NCI-H510A treated with DMSO at 0.1 percent for 48 hours (cell line): ENCODE measurements at places on chromosomes 12 and 14.
A peak's percentile ranks its signal among the peaks of the same experiment; 100 is the strongest.

- DNase-seq: no peak
Measured at GRCh38 chr12:11978726-11979384, 91.9 kb upstream of the BCL2L14 start.

DNA sequence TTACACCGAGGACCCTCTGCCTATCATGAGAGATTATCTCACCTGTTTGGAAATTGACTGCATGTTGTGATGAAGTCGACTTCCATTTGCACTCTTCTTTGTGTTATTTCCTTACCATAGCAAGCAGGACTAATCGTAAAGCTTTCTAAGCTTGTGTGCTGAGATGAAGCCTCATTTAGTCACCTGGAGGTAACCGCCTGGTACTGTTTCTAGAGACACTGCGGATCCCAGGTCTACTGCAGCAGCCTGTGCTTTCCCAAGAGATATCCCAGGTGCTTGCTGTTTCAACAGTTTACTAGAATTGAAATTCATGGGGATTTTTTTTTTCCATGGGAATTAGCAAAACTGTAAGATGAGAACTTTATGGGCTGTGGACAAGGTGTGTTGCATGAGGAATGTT is 131.8 kb downstream of the PTPRR start:
- DNase-seq: no peak

- no peak for DNase-seq
Measured at GRCh38 chr14:33631021-33631420, 319.9 kb downstream of the EGLN3 start.

DNA sequence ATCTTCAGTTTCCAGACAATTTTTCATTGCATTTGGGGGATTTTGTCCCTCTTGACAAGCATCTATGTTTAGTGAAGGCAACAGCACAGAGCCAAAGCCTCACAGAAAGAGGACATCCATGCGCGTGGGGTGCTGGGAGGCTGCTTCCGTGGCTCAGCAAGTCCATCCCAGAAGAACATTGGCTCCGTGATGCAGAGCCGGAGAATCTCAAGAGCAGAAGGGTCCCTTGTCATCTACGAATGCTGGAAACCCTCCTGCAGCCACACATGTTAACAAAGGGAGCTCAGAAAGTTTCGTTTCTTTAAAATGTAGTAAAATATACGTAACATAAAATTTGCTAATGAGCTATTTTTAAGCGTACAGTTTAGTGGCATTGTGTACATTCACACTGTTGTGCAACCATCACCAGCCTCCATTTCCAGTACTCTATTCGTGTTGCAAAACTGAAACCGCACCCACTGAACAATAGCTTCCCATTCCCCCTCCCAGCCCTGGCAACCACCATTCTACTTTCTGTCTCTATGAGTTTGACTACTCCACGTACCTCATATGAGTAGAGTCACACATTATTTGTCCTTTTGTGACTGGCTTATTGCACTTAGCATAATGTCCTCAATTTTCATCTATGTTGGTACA is 185.9 kb downstream of the TTC7B start:
- DNase-seq: no peak

DNA sequence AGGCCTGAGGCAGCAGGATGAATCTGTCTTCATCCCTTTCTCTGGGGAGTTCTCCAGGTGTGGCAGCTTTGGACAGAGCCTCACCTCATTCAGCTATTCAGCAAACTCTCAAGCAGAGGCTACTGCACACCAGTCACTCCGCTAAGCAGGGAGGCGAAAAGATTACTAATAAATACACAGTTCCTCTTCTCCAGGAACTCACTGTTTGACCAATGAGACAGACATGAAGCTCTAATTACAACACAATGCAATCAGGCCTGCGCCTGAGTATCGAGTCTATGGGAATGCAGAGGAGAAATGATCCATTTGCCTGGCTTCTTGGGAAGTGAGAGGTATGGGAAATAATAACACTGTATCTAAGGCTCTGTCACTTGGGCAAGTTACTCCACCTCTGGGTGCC is 178.1 kb downstream of the CRADD start:
- no peak for DNase-seq

- DNase-seq: no peak
Measured at GRCh38 chr12:39435531-39435930, 7.4 kb downstream of the KIF21A start.

DNA sequence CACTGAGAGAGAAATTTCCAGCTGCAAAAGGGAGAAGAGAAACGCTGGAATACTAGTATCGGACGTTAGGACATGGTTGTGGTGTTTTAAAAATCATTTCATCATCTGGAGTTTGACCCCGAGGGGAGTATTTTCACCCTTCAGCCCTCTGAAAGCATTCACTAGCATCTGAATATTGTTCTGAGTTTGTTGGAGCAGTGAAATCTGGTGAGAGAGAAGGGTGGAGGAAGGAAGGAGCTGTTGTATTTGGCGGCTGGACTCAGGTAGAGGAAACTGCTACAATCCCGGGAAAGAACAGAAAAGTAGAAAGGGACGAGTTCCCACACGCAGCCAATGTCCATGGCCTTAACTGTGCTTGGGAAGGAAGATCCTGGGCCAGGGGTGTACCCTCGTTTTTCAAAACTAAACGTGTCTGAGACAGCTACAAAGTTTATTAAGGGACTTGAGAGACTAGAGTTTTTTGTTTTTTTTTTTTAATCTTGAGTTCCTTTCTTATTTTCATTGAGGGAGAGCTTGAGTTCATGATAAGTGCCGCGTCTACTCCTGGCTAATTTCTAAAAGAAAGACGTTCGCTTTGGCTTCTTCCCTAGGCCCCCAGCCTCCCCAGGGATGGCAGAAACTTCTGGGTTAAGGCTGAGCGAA is 896 bp upstream of the CDKN1B start:
- peak; percentile 30 for DNase-seq

- peak; percentile 13 for DNase-seq
Measured at GRCh38 chr14:24243336-24243836, 963 bp upstream of the TINF2 start.

- no peak for DNase-seq
Measured at GRCh38 chr12:1328391-1328790, 266.0 kb downstream of the FBXL14 start.

DNA sequence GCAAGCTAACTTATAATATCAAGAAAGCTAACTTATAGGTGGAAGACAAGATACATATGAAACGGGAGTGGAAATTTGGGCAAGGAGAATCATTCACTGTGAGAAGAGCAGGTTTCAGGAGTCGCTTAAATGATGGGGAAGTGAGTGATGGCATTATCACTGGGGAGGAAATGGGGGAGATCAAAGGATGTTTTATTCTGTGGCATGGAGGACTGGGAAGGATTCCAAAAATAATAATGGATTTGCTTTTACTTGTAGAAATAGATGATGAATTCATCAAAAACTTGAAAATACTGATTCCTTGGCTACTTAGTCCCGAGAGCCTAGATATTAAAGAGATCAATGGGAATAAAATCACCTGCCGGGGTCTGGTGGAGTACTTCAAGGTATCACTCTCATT is 47.8 kb downstream of the SAV1 start:
- no peak for DNase-seq

DNA sequence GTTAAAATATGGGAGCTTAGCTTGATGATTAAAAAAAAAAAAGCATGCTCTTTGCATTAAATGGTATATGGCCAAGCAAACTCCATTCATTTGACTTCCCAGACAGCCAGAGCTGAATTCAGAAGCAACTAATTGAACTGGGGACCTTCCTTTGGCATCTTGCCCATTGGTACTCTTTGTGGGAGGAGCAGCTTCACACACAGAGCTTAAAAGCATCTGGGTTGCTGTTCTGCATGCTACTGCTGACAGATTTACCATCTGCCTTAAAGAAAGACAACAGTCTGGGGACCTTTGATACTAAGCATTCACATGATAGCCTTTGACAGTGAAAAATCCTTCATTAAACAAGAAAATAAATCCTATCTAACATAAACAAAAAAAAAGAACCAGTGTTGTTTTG is 977.9 kb downstream of the TMTC2 start:
- DNase-seq: peak; percentile 5

GRCh38 chr14:69861025-69861569 is 18.1 kb upstream of the SMOC1 start:
- no peak for DNase-seq

- DNase-seq: no peak
Measured at GRCh38 chr12:100337727-100338126, 19.1 kb upstream of the SLC17A8 start.

- no peak for DNase-seq
Measured at GRCh38 chr12:27221625-27222387, 22.3 kb upstream of the STK38L start.

GRCh38 chr14:100103250-100104005 is 38.2 kb downstream of the EVL start:
- DNase-seq: no peak

GRCh38 chr14:56271970-56272369 is 153.8 kb downstream of the PELI2 start:
- DNase-seq: no peak

DNA sequence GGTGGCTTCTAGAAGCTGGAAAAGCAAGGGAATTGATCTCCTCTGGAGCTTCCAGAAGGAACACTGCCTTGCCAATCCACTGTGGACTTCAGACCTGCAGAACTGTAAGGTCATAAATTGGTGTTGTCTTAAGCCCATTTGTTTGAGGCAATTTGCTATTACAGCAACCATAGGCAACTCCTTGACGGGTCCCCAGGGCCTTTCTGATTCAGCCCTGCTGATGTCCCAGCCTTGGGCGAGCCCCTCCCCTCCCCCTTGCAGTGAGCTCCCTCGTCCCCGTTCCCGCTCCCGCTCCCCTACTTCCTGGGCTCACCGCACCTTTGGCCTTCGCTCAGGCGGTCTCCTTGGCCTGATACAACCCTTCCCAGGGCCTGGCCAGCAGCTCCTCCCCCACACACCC is 18.9 kb upstream of the DIO3 start:
- DNase-seq: no peak

DNA sequence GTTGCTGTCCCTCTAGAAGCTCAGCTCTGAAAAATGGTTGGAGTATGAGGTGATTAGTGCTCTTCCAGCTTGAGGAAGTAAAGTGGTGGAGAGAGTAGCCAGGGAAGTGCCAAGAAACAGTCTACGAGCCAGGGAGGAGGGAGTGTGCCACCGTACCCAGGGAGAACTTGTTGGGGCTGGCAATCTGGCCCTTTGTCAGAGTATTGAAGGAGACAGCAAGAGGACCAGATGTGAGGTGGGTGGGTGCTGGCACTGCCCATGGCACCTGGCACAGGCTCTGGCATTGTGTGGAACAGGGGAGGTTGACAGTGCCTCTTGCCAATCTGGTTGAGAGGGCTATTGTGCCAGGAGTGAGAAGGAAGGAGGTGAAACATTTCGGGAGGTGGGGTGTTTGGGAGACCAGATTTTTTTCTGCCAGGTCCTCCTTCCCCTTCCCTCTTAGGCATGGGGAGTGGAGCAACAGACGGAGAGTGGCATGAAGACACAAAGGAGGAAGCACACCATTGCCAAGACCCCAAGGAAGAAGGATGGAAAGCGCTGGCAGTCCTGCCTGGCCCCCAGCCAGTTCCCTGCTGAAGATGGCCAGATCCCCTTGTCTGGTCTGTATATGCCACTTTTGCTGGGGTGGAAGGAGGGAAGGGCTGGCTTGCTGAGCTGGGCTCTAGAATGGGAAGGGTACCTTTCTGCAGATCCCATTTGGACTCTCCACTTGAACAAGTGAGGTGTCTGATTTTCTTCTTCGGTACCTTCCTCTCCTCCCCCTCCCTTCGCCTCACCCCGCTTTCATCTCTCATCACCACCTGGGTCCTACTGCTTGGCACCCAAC is 37.5 kb downstream of the ZFHX2 start:
- DNase-seq: no peak

GRCh38 chr12:13472690-13473089 is 276.2 kb downstream of the EMP1 start:
- DNase-seq: no peak

DNA sequence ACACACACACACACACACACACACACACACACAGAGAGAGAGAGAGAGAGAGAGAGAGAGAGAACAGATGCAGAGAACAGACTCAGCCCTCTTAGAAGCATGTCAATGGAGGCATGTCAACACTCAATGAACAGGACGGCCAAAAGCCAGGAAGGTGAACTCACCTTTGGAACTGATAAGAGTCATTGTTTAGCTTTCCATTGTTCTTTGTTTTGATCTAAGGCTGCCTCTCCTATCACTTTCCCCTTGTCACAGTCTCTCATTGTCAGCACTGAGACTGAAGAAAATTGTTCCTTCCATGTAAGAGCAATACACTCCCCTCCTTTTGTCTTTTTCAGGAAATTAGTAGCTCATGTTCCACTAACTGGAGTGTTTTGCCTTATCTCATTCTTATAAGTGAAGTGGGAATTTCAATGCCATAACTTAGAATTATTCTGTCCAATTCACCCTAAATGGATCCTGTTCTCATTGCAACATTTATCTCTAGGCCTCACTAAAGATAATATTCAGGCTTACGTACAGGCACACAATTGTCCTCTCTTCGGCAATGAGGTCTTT is 218.0 kb downstream of the DUSP6 start:
- DNase-seq: no peak
